NCI-H1092 treated with DMSO at 0.1 percent for 48 hours (cell line): ENCODE measurements at places on chromosomes 13 and 19.

DNA sequence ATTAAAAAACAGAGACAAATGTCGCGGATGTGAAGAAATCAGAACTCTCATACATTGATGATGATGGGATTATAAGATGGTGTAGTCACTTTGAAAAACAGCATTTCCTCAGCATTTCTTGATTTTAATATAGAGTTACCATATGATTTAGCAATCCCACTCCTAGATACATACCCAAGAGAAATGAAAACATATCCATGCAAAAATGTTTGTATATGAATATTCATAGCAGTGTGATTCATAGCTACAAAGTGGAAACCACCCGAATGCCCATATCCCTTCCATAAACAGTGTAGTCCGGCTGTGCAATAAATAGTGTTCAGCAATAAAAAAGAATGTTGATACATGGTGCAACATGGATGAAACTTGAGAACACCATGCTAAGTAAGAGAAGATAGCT, 44.6 kb downstream of the DPY19L3 start:
- DNase-seq = no peak

DNA sequence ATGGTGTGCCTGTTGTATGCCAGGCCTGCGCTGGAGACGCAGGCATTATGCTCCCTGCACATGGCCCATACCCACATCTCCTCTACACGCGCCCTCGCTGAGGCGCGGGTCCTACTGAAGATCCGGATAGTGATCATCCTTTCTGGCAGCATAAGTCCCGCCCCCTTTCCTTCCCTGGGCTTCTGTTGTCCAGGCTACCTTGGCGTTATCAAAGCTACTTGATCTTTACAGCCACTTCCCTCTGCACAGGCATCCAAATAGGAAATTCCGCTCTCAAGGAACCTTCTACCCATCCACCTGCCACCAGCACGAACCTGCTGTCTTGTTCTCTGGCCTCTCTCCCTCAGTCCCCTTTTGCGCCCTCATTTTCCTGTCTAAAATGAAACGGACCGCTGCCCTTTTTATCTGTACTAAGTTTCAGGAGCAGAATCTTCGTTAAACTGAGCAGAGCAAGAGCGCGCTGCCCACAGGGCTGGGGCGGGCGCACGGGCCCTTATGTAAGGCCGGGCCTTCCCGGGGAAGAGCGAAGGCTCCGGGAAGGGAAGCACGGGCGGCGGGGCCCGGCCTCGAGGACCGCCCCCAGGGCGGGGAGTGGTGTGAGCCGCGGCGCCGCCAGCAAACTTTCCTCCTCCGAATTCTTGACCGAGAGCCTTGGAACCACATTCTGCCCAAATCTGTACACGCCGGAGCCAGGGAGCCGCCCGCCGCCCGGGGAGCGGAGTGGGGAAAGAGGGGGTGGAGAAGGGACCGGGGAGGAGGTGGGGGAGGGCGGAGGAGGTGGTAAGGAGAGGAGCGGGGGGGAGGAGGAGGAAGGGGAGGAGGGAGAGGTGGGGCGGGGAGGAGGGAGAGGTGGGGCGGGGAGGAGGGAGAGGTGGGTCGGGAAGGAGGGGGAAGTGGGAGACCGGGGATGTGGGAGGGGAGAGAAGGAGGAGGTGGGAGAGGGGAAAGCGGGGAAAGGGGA, 920 bp upstream of the UBE2L5 start:
- DNase-seq = no peak

- no peak for DNase-seq
These were observed 279.4 kb upstream of the ZNF507 start for GRCh38 chr19:32066056-32066455.

GRCh38 chr13:94232161-94232950, 247.1 kb downstream of the DCT start:
- no peak for DNase-seq

DNA sequence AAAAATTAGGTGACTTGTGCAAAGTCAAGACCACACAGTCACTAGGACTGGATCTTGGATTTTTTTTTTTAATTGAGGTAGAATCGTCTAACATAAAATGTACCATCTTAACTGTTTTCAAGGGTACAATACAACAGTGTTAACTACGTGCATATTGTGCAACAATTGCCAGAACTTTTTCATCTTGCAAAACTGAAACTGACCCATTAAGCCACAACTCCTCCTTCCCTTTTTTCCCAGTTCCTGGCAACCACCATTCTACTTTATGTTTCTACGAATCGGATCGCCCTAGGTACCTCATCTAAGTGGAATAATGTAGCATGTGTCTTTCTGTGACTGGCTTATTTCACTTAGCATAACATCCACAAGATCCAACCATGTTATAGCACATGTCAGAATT, 37.5 kb upstream of the POMP start:
- DNase-seq = no peak

DNA sequence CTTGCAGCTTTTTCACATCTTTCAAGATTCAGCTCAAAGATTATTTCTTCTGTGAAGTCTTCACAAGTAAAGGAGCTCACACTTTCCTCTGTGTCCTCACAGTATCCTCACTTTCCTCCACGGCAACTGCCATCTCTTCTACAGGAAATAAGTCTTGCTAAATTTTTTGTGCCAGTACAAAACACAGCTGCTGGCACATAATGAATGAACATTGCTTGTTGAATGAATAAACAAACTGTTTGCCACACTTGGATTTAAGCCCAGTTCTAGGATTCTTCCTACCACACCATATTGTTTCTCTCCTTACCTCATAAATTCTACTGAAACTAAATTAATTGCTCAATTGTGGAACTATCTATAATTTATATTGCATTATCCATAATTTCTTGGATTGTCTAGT, 59.5 kb downstream of the RAP2A start:
- no peak for DNase-seq

- DNase-seq = peak; percentile 40
These were observed 13.9 kb upstream of the CACNG6 start for GRCh38 chr19:53977429-53977990.

GRCh38 chr19:38470788-38471480, 37.4 kb downstream of the RYR1 start:
- no peak for DNase-seq

- DNase-seq = no peak
These were observed 17.5 kb downstream of the CLDN10 start for GRCh38 chr13:95570016-95570415.

DNA sequence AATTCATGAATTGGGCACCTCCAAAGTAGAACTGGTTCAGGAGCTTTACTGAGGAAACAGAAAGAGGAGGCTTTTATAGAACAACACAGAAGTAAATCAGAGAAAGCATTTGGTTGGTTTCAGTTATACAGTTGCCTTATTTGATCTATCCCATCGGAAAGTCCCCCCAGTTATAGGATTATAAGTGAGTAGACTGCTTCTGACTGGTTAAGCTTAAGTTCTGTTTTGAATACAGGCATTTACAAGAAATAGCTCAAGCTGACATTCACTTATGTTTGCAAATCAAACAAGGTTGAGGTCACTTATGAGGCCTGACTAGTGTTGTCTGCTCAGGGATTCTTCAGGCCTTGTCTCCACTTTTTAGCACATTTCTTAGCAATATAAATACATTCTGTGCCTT, 857.4 kb downstream of the EFNB2 start:
- DNase-seq = no peak

GRCh38 chr19:49091391-49092038, 6.3 kb downstream of the SNRNP70 start:
- no peak for DNase-seq

GRCh38 chr13:34747507-34747906, 194.6 kb upstream of the NBEA start:
- DNase-seq = no peak

- no peak for DNase-seq
These were observed 7.1 kb upstream of the DOCK6 start for GRCh38 chr19:11269408-11269807.

- DNase-seq = no peak
These were observed 245.5 kb upstream of the TSHZ3 start for GRCh38 chr19:31594701-31595100.

GRCh38 chr19:39814595-39814994, 19.4 kb downstream of the DYRK1B start:
- no peak for DNase-seq

DNA sequence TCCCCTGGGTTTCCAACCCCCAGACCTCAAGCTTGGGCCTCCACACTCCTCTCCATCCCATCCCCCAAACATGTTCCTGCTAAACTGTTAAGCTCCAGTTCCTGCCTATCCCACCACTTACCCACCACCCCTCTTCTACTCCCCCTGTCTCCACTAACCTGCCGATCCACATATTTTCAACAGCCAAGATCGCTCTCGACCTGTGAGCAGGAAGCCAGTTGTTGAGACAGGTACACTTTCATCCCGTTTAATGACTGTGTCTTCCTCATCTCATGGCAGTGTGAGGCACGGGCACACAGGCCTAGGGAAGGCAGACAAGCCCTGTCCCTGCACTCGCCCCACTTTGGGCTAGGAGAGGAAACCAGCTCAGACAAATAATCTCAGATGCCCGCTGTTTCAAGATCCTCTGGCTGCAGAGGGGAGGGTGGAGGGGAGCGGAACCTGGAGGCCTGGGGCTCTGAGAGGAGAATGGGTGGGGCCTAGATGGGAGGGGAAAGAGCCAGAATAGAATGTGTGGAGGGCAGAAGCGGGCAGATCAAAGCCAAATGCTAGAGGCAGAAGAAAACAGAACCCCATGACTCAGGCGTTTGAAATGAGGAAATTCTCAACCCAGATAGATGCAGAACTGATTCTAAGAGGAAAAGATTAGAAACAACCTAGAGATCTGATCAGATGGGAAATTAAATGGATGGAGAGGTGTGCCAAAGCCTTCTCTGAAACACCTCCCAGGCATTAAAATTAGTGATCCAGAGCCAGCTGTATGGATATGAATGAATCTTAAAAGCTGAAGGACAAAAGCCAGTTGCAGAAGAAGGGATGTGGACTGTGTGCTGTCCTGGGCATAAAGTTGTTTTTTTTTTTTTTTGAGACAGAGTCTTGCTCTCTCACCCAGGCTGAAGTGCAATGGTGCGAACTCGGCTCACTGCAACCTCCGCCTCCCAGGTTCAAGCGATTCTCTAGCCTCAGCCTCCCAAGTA, 16.9 kb upstream of the CYP2S1 start:
- DNase-seq = no peak

DNA sequence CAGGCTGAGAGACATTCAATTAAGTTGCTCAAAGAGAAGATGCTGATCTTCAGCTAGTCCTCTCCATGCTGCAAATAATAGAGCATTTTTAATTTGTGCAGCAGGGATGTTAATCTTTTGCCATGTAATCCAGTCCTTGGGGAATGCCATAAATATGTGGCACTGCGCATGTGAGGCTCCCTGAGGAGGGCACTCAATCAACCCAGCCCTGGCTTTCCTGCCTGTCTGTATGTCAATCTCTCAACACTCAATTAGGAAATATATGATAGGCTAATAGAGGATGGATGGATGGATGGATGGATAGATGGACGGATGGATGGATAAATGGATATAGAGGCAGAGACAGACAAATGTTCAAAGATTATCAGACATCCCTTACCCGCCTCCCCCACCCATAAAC, 31.6 kb upstream of the POP4 start:
- no peak for DNase-seq

- peak; percentile 46 for DNase-seq
These were observed 18.0 kb upstream of the PNMA8B start for GRCh38 chr19:46513461-46514236.

GRCh38 chr13:30984620-30985019, 52.2 kb downstream of the TEX26 start:
- DNase-seq = no peak

DNA sequence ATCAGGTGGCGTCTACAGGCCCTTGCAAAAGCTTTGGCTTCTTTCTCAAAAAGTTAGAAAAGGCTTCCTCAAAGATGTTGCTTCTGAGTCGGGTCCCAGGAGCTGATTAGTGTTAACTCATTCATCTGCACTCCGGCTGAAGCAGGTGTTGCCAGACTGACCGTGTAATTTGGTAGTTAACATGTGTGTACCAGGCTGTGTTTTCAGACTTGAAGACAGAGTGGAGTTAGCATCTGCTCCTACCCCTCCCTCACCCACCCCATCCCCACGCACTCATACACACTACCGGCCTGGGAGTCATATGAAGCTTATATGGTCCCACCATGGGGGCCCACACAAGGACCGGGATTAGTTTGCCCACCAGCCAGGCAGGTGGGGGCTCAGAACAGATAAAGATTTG, 111.5 kb downstream of the DNAJC15 start:
- no peak for DNase-seq

DNA sequence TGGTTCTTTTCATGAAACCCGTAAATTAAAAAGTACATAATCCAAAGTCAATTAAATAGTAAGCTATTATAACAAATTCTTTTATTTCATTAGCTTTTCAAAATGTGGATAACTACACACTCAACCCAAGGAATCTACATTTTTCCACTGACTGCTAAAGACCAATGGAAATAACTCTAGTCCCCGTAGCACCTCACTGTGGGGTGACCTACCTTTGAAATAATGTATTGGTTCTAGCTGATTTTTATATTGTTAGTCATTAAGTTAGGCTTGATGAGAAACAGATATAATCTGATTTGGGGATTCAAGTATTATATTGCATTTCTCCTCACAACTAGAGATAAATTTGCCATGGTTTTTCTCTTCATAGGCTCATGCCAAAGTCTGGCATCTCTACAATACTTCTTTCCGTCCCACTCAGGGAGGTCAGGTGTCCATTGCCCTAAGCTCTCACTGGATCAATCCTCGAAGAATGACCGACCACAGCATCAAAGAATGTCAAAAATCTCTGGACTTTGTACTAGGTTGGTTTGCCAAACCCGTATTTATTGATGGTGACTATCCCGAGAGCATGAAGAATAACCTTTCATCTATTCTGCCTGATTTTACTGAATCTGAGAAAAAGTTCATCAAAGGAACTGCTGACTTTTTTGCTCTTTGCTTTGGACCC, 37.3 kb downstream of the KL start:
- DNase-seq = no peak

DNA sequence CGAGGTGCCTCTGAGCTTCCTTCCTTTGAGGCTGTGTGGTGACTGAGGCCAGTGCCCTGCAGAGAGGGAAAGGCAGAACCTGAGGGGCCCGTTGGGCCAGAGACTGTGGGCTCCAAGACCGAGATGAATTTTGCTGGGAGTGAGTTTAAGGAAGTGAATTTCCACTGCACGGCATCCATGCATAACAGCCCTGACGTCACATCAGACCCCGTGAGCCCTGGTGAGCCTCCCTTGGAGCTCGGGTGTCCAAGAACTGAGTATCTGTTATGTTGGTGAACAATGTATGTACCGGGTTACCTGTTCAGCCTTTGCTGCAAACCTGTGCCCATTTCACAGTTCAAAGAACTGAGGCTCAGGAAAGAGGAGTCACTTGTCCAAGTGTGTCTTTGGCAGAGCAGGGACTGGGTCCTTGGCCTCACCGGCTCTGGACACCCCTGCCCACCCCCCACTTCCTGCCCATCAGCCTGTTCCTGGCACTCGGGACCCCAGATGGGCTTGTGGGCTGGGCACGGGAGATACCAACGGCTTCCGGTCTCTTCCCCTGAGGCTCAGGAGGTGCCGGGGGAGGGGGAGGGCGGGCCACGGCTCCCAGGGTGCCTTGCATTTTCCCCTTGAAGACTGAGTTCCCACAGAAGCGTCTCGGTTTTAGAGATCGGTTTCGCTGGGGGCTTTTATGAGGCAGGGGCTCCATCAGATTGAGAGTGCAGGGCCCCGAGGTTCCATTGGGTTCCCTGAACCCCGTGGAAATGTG, 33.7 kb downstream of the NFILZ start:
- DNase-seq = no peak

- DNase-seq = no peak
These were observed 649 bp downstream of the UQCRFS1 start for GRCh38 chr19:29212356-29212647.
